ENCODE measurements at places on chromosomes 1 and 21.

GRCh38 chr21:38257667-38258066 is 876 bp downstream of the KCNJ15 start:
- DNase-seq = no peak

DNA sequence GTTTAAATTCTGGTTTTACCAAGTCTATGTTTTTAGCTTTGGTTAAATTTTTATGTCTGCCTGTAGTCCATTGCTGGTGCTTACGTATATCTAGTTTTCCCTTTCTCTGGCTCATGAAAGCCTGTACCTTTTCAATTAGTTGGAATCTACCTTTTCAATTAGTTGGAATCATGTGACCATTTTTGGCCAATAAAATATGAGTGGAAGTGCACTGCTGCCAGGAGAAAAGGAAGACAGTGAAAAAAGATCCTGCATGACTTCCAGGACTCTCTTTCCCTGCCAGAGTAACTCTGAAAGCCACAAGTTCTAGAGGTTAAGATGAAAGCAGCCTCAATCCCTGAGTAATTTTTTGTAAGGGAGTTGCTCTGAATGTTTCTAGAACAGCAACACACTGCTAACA is 2.2 kb upstream of the GRIK1 start:
- no peak for DNase-seq

GRCh38 chr1:53574621-53575020 is 115.4 kb downstream of the DMRTB1 start:
- DNase-seq = no peak

GRCh38 chr1:61482170-61482734 is 242.7 kb downstream of the TM2D1 start:
- no peak for DNase-seq

DNA sequence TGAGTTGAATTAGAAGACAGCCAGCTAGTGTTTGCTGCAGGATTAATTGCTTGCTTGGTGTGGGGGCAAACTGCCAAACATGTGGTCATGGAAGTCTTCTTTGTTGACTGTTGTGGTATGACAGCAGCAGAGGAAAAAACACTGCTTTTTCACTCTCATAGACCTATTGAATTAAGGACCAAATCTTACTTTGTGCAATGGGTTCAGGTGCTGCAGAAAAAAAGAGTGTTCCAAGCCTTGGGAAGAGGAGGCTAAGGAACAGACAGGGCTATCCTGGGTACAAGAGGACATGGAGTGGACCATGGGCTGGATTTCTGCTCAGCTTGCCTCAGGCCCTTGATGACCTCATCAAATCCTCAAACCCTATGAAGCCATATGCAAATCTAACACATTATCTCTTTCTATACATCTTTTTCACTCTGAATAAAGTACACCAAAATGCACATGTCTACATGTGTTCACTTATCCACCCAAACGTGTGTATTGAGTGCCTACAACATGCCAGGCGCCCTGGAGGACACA is 61.5 kb downstream of the SIPA1L2 start:
- DNase-seq = no peak

Data from CD4-positive, alpha-beta T cell treated with Interleukin-6 at 100 ng/mL for 8 hours (primary cell).